Ammon's horn (tissue), 1 donor: ENCODE measurements at places on chromosomes 12 and 14.

DNA sequence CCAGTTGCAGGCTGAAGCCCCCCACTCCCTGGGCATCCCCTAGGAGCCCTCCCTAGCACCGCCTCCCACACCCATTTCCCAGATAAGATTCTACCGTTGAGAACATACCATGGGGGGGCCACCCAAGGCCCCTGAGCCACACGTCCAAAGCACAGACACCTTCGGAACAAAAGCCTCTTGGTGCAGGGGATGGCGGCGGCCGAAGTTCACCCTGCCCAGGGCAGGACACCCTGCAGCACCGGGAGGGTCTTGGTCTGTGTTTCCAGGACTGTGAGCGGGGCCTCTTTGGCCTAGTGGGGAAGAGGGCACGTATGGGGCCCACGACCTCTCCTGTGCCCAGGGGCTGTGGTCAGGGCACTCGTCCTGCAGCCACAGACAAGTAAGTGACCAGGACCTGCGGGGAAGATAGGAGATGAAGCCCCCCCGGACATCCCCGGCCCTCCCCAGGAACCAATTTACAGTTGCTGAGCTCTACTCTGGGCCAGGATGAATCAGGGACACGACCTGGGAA, 154.3 kb upstream of the C14orf180 start:
- no peak for DNase-seq

DNA sequence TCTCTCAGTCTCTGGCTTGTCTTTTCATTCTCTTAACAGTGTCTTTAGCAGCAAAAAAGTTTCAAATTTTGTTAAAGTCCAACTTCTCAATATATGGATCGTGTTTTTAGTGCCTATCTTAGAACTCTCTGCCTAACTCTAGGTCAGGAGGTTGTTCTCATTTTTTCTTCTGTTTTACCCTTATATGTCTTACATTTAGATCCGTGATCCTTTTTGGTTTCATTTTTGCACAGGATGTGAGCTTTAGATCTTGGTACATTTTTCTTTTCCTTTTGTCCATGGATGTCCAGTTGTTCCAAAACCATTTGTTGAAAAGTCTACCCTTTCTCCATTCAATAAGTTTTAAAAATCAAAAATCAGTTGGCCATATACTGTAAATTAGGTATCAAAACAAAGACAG, 6.8 kb downstream of the VRK1 start:
- DNase-seq, result no peak

DNA sequence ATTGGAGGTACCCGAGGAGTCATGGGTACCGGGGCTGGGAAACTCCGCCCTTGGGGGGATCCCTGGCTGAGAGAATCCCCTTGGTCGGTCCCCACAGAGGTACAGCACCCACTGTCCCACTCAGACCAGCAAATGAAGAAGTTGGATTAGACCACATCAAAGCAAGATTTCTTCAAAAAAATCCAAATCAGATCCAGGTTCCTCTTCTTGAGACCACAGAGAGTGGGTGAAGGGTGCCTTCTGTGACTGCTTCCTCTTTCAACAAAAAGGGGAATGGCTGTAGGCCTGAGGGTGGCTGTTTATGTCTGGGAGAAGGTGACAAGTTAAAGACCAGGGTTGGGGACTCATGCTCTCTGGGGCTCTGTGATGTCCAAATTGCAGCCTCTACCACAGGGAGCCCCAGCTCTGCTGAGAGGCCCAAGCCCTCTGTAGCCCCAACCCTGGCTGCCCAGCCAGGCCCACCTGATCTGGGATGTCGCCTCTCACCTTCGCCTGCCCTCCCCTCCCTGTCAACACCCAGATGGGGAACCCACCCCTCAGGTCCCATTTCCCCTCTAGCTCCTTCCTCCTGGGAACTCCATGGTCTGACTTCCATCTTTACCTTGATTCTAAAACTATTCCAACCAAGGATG, 50.9 kb downstream of the ZFP36L1 start:
- peak; percentile 67 for DNase-seq

- peak; percentile 61 for DNase-seq
Measured at GRCh38 chr14:38944691-38945090, 158.3 kb downstream of the SEC23A start.

- no peak for DNase-seq
Measured at GRCh38 chr14:90093942-90094595, 32.3 kb downstream of the KCNK13 start.

DNA sequence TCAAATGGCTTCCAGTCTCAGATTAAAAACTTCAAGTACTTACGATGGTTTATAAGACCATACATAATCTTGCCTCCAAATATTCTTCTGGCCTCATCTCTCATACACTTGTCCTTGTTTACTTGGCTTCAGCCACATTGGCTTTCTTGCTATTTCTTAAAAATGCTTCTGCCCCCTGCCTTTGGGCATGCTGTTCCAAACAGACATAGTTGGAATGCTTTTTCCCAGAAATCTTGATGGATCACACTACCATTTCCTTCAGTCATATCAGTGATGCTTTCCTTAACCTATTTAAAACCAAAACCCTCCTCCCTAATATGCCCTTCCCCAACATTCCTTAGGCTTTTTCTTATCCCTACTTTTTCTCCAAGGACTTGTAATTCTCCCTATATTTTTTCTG, 74.4 kb upstream of the PAWR start:
- no peak for DNase-seq

GRCh38 chr12:75765170-75766059, 254.0 kb upstream of the KRR1 start:
- DNase-seq, result no peak
